ENCODE measurements at places on chromosomes 6 and 20.

- DNase-seq, result no peak
Observed at GRCh38 chr20:59214606-59215547, 51.3 kb downstream of the ZNF831 start.

- DNase-seq, result no peak
Observed at GRCh38 chr20:51456511-51457509, 85.7 kb downstream of the NFATC2 start.

DNA sequence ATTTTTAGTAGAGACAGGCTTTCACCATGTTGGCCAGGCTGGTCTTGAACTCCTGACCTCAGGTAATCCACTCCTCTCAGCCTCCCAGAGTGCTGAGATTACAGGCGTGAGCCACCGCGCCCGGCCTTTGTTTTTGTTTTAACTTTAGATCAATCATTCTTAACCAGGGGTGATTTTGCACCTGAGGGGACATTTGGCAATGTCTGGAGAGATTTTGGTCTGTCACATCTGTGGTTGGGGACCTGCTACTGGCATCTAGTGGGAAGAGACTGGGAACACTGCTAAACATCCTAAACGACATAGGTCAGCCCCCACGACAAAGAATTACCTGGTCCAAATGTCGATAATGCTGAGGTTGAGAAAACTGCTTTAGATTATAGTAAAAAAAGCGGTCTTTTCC lies 82.3 kb downstream of the C6orf52 start:
- DNase-seq, result no peak

DNA sequence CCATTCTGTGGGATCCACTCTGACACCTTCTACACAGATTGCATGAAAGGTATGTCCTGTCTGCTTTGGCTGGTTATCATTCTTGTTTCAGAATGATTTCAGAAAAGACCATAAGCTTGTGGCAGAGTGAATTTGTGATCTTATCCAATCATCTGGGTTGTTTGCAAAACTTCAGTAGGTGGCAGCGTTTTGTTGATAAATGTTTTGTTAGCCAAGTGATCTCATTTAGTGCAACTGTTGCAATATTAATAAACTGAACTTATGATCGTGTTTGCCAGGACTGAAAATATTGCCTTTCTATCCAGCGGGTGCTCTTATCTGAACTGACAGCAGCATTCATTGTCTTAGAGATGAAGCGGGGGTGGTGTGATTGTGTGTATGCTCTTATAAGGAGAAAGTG lies 613.2 kb upstream of the NOX3 start:
- no peak for DNase-seq

DNA sequence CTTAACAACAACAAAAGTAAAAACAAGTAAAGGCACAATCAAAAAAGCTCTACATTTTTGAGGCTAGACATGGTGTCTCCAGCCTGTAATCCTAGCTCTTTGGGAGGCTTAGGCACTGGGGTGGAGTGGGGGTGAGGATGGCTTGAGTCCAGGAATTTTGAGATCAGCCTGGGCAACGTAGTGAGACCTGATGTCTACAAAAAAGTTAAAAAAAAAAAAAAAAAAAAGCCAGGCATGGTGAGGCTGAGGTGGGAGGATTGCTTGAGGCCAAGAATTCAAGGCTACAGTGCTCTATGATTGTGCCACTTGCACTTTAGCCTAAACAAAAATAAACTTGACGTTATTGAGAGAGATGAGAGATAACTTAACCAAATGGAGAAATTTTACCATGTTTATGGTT lies 60.1 kb downstream of the QKI start:
- DNase-seq, result no peak

- DNase-seq, result no peak
Observed at GRCh38 chr6:46789434-46790354, 3.5 kb upstream of the MEP1A start.

GRCh38 chr6:39313526-39314272 lies 520 bp downstream of the KCNK17 start:
- DNase-seq, result no peak

GRCh38 chr6:121619013-121619412 lies 183.6 kb downstream of the GJA1 start:
- no peak for DNase-seq

Data from CD4-positive, alpha-beta T cell treated with Interleukin-15 for 1 hour (primary cell).